NCI-H2107 (cell line): ENCODE measurements at places on chromosomes 5 and 9.

GRCh38 chr5:176614805-176615478, 5.0 kb upstream of the GPRIN1 start:
- no peak for DNase-seq

DNA sequence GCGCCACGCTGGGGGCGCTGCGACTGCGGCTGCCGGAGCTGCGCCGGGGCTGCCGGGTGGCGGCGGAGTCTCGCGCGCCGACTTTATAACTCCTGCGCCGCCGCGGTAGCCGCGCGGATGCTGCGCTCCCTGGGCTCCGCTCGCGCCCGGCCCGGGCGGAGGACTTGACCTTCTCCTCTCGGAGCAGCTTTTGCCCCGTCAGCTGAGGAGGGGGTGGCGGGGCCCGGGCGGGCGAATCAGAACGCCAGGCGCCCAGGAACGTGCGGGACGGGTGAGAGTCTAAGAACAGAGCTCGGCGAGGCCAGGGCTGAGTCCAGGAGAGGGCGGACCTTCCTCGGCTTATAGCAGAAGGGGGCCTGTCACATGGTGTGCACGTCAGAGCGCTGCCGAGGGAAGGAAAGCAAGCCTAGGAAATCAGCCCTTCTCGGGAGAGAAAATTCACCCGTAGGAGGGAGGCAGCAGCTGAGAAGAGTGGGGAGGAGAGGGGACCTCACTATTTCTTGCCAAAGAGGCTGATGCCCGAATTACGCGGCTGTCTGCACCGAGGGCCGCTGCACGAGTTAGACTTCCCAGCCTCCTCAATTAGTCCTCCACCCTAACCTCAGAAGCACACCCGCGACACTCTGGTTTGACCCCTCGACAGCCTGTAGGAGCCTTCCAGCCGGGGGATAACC, at the start of gene FOXD1:
Gene FOXD1 (minus strand): TSS at position 315 of the 674 bp plus-strand sequence. CDS start 415 bp downstream, outside the sequence.
- DNase-seq, result peak; percentile 29

DNA sequence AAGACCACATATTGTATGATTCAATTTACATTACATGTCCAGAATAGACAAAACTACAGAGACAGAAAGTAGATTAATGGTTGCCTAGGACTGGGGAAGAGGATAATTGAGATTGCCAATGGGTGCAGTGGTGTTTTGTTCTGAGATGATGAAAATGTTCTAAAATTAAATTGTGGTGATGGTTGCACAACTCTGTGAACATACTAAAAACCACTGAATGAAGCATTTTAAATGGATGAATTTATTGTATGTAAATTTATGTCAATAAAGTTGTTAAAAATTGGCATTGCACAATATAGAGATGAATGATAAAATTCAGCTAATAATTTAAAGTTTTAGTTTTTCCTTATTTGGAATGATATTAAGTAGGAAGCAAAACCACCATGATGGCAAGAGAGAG, 109.5 kb upstream of the NR4A3 start:
- no peak for DNase-seq

GRCh38 chr5:152638996-152639552, 234.0 kb upstream of the NMUR2 start:
- DNase-seq, result no peak

GRCh38 chr5:43168175-43168574, 23.9 kb upstream of the NIM1K start:
- no peak for DNase-seq

- DNase-seq, result no peak
Observed at GRCh38 chr5:78701795-78702410, 53.3 kb upstream of the LHFPL2 start.

- DNase-seq, result no peak
Observed at GRCh38 chr5:68070591-68071281, 144.8 kb upstream of the PIK3R1 start.

GRCh38 chr5:62328772-62329491, 22.9 kb downstream of the KIF2A start:
- DNase-seq, result no peak

- DNase-seq, result no peak
Observed at GRCh38 chr5:180395540-180396274, 42.6 kb upstream of the GFPT2 start.

DNA sequence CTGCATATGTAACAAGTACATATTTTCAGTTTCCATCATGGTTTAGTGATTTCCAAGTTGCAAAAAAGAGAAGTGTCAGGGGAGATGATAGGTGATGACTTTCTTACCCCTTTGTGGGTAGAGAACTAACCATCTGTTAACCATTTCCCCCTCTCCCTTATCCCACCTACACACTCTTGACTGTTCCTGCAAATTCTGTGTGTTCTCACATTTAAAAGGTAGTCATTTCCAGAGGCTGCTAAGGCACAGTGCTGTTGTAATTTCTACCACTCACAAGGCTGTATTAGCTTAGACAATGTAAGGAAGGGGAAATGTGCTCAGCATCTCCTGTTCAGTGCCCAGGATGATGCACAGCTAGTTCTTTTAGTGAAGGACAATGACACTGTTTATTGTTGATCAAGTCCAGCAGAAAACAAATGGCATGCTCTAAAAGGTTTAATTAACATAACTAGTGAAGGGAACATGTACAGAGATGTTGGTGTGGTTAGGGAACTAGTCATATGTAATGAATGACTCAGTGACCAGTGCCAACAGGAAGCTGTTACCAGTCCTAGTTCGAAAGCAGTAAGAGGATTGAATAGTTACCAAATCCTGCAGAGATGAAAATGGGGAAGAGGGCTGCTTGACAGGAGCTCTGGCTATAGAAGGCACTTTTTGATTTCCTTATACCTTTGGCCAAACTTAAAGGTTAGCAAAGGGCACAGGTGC, 165.1 kb downstream of the PLK2 start:
- no peak for DNase-seq

- no peak for DNase-seq
Observed at GRCh38 chr5:151691706-151692105, 5.0 kb upstream of the SPARC start.

DNA sequence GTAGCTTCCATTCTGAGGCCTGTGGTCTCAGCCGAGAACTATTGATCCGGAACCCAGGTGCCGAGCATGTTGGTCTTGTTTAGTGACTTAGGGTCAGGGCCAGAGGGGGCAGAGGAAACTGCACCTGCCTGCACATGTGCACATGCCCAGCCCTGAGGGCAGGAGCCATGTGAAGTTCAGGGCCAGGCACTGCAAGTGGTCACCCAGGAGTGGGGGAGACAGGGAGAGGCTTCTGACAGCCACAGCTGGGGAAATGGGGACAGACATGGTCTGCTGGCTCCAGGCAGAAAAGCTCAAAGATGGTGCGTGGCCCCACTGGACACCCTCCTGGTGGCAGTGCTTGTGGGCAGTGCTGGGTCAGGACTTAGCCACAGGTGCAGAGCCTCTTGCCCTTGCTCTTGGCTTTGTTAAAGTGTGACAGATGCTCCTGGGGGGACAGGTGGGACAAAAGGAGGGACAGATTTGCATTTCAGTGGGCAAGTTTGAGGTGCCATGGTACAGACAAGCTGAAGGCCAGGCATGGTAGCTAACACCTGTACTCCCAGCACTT, 134.4 kb downstream of the CACNA1B start:
- no peak for DNase-seq

GRCh38 chr5:178683783-178684182, 46.7 kb downstream of the ZNF354A start:
- DNase-seq, result no peak

DNA sequence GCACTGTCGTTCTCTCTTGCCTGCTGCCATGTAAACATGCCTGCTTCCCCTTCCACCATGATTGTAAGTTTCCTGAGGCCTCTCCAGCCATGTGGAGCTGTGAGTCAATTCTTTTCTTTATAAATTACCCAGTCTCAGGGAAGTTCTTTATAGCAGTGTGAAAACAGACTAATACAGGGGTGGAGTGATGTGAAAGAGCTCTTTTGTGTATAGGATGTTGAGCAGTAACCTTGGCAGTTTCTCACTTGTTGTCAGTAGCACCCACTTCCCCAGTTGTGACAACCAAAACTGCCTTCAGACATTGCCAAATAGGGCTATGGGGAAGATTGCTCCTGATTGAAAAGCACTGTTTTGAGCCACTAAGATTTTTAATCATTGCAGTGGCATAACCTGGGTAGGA, 552.2 kb upstream of the ZNF462 start:
- DNase-seq, result no peak

- no peak for DNase-seq
Observed at GRCh38 chr5:95988877-95989276, 27.2 kb upstream of the ELL2 start.

DNA sequence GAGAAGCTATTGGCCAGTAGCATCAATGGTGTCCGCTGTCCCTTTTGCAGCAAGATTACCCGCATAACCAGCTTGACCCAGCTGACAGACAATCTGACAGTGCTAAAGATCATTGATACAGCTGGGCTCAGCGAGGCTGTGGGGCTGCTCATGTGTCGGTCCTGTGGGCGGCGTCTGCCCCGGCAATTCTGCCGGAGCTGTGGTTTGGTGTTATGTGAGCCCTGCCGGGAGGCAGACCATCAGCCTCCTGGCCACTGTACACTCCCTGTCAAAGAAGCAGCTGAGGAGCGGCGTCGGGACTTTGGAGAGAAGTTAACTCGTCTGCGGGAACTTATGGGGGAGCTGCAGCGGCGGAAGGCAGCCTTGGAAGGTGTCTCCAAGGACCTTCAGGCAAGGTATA, 10.8 kb downstream of the TRIM32 start:
- no peak for DNase-seq

GRCh38 chr5:138444774-138445546, 6.1 kb downstream of the REEP2 start:
- DNase-seq, result no peak

GRCh38 chr9:89366711-89367110, 48.4 kb downstream of the SECISBP2 start:
- DNase-seq, result no peak

- DNase-seq, result no peak
Observed at GRCh38 chr5:134512661-134512999, 12.8 kb upstream of the JADE2 start.

- DNase-seq, result no peak
Observed at GRCh38 chr9:130387905-130388304, 56.9 kb upstream of the ASS1 start.

DNA sequence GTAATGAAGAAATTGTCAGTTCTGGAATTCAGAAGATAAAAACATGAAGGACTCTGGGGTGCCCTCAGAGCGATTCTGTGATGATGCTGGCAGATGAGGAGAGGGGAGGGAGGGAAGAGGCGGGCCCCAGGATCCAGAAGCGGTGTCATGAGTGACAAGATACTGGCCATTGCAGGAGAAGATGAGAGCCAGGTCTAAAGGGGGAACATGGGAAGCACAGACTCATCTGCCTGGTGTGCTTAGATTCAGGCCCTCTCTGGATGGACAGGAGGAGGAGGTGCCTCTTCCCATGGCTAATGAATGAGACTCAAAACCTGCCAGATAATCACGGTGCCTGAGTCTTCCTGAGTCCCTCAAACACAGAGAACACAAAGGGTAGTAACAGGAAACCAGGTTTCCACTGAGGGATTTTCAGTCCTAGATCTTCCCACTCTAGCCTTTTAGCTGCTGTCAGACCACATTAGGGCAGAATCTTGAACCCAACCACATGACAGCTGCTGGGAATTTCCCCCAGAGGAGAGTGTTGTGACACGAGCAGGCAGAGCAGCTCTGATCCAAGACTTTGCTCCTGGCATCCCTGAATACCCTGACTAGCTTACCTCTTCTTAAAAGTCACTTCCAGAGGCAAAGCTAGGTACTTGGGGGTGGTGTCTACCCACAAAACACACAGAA, 28.2 kb upstream of the HSPA9 start:
- DNase-seq, result no peak

DNA sequence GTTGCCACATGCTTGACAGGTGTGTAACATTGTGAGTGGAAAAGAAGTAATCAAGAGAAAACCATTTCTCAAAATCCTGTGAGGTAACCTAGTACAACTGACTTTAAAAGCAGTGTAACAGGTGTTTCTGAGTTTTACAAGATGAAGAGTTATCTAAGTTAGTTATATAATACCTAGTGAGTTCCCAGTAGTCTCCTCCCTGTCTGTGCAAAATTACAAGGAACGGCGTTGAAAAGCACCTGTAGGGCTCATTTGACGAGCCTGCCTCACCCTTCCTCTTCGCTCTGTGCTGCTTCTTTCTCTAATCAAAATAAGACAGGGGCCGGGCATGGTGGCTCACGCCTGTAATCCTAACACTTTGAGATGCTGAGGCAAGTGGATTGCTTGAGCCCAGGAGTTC, 132.9 kb upstream of the SLC30A5 start:
- no peak for DNase-seq

DNA sequence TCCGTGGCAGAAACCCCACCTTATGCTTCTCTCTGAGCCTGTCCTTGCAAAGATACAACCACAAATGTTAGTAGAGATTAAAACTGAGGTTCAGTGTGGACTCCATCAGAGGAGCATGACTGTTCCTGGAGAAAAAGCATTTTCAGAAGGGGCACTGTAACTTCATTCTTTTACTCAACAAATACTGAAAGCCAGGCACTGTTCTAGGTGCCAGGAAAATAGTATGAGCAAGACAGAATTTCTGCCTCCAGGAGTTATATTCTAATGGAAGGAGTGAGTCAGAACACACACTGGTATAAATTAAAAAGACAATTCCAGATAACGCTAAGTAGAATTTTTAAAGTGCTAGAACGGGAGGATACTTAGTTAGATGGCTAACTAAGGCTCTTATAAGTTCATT, 251.4 kb upstream of the GAS1 start:
- DNase-seq, result no peak

DNA sequence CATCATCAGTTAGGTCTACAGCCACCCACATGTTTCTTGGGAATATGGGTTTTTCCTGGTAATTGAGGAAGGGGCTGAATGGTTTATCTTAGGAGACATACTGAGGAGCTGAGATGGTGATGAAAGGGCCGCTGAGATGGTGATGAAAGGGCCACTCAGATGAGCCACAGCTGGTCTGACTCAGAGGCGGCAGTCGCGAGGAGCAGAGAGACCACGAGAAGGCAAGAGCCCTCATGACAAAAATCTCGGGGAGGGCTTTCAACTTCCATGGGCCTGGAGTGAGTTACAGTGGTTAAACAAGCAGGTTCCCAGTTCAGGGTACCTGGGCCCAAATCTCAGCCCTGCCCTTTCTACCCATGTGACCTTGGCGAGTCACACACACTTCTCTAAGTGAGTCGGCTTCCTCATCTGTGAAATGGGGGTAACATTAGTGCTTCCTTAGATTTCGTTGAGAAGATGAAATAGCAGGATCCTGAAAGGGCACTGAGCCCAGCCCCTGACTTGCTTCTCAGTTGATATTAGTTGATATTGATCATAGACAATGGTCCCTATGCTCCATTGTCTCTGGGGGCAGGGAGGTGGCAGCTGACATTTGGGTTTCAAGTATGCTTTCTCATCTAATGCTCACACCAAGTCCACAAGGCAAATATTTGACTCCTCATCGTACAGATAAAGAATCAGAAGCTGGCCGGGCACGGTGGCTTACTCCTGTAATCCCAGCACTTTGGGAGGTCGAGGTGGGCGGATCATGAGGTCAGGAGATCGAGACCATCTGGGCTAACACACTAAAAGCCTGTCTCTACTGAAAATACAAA, 169.5 kb downstream of the RGS3 start:
- DNase-seq, result no peak

DNA sequence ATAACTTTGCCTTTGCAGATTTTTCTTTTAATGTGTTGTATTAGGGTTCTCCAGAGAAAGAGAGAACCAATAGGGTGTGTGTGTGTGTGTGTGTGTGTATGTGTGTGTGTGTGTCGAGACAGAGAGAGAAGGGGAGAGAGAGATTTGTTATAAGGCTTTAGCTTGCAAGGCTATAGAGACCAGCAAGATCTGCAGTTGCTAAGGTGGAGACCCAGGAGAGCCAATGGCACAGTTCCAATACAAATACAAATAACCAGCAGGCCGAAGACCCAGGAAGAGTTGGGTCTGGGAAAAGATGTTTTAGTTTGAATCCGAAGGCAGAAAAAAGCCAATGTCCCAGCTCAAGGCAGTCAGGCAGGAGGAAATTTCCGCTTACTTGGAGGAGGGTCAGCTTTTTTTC, 23.0 kb downstream of the TMOD1 start:
- no peak for DNase-seq

GRCh38 chr5:143592648-143593047, 189.2 kb upstream of the NR3C1 start:
- DNase-seq, result no peak
